NCI-H1417 treated with DMSO at 0.1 percent for 48 hours (cell line): ENCODE measurements at places on chromosomes 13 and 19.

GRCh38 chr19:18349524-18350128, 9.2 kb downstream of the PGPEP1 start:
- no peak for DNase-seq

DNA sequence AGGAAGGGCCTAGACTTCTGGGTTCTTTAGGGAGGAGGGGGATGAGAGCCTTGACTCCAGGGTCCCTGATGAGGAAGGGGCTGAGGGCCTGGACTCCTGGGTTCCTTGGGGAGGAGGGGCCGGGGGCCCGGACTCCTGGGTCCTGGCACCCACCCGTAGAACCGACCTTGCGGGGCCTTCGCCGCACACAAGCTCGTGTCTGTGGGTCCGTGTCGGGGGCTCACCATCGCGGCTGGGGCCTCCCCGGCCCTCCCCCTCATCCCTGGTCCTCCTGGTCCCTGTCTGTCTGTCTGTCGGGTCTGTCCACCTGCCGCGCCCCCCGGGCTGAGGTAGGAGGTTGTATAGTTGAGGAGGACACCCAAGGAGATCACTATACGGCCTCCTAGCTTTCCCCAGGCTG, 662 bp upstream of the SPACA6 start:
- no peak for DNase-seq

DNA sequence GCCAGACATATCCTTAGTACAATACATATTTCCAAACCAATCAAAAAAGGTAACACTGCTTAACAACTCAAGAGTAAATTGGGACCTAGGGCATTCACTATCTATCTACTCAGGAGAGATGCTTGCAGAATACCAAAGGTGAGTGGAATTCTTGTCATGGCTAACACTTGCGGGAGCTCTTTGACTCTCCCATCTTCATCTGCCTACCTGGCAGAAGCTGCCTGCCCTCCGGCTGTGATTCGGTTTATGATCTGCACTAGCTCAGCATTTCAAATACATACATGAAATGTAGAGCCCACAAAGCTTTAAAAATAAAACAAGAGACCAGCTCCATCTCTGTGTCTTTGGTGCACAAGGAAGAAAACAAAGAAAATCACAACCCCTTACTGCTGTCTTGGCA, 127.3 kb downstream of the STARD13 start:
- DNase-seq = no peak

DNA sequence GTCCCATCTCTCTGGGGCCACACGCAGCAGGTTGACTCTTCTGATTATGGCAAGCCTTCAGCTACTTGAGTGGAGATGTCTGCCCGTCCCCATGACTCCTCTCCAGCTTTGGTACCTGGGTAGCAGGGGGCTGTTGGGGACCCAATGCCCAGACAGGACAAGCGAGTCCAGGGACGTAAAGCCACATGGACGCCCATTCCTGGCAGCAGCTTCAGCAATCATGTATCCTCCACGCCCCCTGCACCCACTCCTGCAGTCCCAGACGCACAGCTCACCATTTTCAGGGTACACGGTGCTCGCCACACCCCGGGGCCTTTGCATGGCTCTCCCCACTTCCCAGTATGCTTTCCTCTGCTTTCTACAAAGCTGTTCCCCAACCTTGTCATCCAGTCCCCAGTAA, 22.0 kb upstream of the VSTM2B start:
- DNase-seq = no peak

DNA sequence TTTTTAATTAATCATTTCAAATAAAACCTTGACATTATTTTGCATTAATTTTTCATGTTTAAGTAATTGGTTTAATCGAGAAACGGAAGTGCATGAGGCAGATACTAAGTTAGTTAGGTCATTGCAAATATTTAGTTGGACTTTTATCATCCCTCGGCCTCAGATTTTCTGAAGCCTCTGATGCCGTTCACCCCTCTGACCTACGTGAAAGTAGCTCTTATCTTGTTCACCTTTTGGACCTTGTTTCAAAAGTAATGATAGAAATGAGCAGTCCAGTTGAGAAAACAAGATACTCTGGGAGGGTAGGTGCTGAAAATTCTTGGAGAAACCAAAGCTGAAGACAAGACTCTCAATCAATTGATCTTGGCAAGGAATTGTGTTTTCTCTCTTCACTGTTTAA, 23.0 kb downstream of the LAIR2 start:
- DNase-seq = no peak

DNA sequence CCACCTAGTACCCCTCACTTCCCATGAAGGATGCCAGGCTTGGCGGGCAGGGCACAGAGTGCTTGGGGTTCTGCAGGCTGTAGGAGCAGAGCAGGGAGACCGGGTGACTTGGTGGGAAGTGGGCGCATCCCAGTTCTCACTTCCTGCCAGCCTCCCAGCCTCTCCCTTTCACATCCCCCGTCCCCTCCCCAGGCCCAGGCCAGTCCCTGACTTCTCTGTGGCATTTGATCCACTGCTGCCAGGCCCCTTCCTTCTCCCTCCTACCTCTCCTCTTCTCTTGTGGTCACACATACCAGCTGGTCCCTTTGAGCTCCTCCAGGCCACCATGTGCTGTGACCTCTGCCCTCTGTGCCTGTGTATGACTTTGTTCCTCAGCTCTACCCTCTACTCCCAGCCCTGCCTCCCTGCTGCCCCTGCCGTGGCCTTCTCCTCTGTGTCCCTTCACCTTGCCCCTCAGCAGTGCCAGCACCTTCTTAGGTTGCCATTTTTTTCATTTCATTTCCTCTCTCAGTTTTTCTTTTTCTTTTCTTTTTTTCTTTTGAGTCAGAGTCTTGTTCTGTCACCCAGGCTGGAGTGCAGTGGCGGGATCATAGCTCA, 19.5 kb downstream of the MYO1F start:
- no peak for DNase-seq

- DNase-seq = no peak
Measured at GRCh38 chr13:61777899-61778298, 362.2 kb upstream of the PCDH20 start.

DNA sequence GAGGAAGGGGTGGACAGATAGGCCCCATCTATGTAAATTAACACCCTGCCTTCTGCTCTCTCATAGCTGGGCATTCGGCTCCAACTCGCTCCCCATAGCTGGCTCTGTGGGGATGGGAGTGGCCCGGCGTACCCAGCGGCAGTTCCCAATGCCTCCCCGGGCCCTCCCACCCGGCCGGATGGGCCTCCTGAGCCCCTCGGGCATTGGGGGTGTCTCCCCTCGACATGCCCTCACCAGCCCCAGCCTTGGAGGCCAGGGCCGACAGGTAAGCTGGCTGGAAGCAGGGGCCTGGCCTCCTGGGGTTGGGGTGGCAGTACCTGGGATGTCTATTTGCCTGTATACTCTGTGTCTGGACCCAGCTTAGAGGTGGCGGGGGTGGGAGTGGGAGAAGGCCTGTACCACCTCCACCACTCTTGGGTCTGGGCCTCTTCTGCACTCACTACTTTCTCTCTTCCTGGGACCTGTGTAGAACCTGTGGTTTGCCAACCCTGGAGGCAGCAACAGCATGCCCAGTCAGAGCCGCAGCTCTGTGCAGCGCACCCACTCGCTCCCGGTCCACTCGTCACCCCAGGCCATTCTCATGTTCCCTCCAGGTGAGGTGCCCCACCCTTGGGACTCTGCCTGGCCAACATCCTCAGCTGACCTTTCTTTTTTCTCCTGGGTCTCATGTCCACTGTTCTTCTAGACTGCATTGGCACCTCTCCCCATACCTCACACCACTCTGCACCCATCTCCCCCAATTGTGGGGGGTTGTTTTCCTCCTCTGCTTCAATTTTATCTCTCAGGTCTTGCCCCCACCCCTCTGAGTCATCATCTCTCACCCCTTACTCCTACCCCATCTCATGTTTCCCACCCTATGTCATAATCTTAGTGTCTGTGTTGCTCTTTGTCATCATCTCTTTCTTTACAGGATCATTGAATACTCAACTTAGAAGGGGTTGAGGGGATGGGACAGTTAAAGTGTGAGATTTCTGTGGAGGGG, 10.1 kb downstream of the PAF1 start:
- no peak for DNase-seq

DNA sequence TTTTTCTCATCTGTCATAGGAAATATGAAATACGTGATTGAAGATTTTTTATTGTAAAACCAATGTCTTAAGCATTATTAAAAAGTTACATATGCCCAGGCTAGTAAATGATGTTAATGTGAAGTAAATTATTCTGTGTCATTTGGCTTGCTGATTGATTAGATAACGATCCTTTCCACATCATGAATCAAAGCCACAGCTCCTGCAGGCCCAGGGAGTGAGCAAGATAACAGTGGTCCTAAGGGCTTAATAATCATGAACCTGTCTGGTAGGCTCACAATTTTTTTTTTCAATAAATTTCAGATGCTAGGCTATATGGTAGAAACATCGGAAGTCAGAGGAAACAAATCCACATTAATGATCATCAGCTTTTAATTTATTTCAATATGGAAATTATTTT, 269.0 kb upstream of the SLC10A2 start:
- no peak for DNase-seq

GRCh38 chr13:51153527-51153926, 42.5 kb upstream of the C13orf42 start:
- no peak for DNase-seq

GRCh38 chr19:43594710-43595604, 977 bp downstream of the IRGQ start:
- DNase-seq = no peak

GRCh38 chr13:23776698-23777574, 112.3 kb downstream of the MIPEP start:
- no peak for DNase-seq

DNA sequence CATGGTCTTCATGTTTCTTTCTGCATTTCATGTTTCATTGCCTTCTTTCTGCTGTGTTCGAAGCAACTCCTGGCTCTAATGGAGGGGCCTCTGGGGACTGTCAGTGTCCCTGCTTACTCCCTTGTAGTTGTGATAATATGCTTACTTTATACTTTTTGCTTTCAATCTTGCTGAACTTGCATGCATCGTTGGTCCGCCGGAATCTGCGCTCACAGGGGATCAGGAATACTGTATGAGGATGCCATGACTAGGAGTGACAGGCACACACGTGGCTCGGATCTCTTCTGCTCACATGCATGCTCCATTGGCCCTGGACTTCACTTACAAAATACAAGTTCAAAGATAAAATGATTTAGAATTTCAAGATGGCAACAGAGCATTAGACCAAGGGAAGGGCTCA, 108.8 kb downstream of the SIPA1L3 start:
- no peak for DNase-seq

DNA sequence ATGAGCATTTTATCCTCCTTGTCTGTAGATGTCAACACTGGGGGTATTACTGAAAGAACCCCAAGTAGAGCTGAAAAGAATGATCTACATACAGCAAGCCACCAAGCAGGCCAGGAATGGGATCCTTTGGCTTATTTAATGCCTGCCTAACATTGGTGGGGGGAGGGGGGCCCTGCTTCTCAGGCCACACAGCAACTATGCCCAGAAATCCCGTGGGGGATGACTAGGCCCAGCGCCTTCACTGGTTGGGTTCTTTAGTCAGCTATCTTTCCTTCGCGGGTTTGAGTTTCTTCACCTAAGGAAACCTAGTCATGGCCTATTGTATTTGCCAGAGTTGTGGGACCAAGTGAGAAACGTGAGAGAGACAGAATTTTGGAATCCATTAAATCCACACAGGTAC, 80.5 kb downstream of the CCNA1 start:
- DNase-seq = no peak

- DNase-seq = no peak
Measured at GRCh38 chr19:5104871-5105351, 136.0 kb downstream of the KDM4B start.

DNA sequence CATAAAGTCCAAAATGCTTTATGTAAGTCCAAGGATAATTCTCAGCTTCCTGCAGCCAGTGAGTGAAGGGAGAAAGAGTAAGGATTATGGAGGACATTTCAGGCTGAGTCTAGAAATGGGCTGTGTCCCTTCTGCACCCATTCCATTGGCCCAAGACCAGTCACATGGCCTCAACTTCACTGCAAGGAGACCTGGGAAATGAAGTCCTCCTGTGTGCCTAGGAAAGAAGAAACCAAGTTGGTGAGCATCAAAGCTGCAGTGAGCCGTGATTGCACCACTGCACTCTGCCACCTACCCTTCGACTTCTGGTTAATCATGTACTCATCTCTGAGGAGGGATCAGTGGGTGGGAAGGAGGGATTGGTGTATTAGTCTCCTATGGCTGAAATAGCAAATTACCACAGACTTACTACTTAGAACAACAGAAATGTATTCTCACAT, 3.6 kb upstream of the CD37 start:
- no peak for DNase-seq

DNA sequence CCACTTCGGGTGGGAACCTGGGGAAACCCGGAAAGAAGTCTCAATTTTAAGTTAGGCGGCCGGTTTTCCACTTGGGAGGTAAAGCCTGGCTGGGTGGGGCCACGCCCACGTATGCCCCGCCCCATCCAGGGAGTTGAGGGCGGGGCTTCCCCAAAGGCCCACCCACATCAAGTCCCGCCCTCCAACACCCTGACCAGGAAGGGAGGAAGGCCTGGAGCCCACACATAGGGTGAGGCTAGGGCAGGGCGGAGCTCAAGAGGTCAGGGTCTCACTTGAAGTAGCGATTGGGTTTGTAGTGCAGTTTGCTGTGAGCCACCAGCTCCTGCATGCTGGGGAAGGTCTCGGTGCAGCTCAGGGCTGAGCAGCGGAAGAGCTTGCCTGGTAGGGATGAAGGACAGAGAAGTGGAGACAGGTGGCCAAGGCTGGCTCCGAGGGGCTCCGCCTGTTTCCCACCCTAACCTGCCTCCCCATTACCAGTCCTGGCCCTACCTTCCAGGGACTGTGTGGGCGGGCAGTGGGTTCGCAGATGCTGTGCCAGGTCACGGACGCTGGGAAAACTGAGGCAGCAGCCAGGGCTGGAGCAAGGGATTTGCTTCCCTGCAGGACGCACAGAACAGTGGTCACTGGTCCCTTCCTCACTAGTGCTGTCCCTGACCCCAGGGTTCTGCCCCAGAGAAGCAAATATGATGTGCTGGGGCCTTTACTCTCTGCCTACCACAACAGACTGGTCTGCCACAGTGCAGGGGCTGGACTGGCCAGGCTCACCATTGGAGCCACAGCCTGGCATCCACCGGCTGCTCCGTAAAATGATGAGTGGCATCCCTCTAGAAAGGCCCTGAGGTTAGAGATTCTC, 1.6 kb downstream of the ZNF414 start:
- no peak for DNase-seq
